Hematopoietic multipotent progenitor cell treated with erythropoietin and hydrocortisone succinate and interleukin-3 and kit ligand, for 8 days (in vitro differentiated cells): ENCODE measurements at places on chromosomes 5 and 9.

- DNase-seq = peak; percentile 12
Measured at GRCh38 chr9:69120380-69121154, 53.5 kb upstream of the TJP2 start.

DNA sequence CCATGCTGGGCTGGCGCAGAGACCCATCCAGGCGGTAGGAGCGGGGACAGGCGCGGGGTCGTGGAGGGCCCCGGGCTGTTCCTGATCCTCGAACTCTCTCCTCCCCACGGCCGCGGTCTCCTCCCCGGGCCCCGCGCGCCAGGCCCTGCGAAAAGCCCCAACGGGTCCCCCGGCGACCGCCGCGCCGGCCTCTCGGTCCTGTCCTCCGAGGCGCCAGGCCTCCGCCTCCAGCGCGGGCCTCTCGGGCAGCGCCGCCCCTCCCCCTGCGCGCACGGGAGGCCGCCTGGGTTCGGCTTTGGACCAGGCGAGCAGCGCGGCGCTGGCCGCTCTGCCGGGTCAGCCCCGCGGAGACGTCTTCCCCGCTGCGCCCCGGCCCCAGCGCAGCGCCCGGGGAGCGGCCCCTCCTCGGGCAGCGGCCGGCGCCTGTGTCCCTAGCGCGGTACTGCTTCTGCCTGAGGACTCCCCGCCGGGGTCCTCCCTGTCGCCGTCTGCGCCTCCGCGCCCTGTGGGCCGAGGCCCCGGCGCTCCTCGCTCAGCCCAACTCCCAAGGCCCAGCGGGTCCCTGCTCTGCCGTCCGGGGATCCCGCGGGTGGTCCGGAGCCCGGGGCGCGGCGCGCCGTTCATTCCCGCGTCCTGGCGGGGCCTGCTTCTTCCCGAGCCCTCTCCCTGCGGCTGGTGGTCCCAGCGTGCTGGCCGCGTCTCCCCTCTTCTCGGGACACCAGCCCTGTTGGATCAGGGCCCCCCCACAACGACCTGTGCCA is 13.4 kb downstream of the COL23A1 start:
- no peak for DNase-seq

- DNase-seq = no peak
Measured at GRCh38 chr5:147432323-147432722, 77.5 kb downstream of the DPYSL3 start.

- DNase-seq = no peak
Measured at GRCh38 chr9:111099199-111100008, 61.1 kb upstream of the LPAR1 start.

- DNase-seq = no peak
Measured at GRCh38 chr9:35423499-35423898, 66.4 kb upstream of the RUSC2 start.

DNA sequence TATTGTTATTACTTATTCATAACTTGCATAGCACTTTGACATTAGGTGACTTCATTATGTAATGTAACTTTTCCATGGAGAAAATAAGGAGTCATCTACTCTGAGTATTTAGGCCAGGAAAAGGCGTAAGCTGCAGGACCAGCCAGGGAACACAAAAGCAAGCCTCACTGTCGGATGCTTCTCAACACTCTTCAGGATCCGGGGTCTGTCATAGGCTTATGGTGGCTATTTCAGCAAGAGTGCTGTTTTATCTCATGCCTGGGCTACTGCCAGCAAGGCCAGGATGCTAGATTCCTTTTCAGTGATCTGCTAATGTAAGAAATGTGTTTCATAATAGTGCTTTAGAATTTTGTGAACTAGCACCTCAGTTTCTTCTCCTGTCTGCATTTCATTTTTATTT is 162.4 kb downstream of the CHSY3 start:
- DNase-seq = no peak

DNA sequence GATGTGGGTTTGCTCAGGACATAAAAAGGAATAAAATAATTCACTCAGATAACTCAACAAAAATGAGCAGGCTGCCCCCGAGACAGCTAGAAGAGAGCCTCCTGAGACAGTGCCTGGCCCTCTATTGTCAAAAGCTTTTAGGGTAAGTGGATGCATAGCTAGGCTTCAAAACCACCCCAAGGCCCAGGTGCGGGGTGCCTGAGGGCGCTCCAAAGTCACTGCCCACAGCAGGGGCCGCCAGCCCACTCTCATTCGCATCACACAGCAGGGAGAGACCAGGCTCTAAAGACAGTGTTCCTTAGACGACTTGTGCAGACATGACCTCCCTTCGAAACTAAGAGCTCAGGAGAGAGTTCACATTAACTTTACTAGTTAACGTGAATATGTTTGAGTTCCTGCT is 271.5 kb downstream of the FSTL4 start:
- DNase-seq = no peak

DNA sequence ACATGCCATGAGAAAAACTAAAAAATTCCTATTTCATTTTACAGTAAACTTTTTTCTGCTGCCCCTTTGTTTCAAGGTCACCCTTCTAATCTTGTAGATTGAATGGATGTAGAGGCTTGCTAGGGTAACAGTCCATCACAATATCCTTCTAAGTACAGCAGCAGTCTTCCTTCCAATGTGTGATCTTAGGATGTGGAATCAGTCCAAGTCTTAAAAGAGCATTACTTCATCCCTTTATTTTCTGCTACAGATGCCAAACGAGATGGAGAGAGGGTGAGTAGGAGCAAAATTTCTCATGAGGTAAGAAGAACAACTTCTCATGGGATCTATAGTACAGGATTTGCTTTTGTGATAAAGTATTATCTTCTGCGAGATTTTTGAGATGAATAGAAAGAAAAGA is 704 bp upstream of the IL33 start:
- no peak for DNase-seq

DNA sequence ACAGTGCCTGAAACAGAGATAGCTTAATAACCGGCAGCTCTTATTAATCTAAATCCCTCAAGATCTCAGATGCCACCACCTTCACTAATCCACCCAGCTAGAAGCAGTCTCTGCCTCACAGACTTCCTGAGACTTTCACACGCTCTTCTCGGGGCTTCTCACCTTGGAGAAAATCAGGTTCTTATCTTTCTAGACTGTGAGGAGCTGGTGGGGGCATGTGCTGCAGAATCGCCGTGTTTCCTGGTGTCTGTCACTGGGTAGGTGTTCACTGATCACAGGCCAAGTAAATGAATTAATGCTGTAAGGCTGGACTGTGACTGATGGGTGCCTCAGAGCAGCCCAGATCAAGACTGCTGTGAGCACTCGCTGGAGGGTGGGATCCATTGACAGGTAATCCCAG is 101.7 kb downstream of the PSD2 start:
- DNase-seq = no peak

DNA sequence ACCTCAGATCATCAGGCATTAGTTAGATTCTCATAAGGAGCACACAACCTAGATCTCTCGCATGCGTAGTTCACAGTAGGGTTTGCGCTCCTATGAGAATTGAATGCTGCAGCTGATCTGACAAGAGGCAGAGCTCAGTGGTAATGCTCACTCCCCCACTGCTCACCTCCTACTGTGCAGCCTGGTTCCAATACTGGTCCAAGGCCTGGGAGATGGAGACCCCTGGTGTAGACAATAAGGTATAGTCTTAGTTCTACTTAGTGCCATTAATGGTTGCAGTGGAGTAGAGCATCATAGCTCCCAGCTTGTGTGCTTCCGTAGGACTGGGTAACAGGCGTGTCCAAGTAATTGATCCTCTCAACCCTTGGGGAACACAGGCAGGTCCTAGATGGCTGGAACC is 70.4 kb upstream of the ANKRD55 start:
- peak; percentile 66 for DNase-seq

- DNase-seq = no peak
Measured at GRCh38 chr5:120518581-120518980, 54.5 kb downstream of the PRR16 start.

- DNase-seq = no peak
Measured at GRCh38 chr5:138028971-138029365, 3.9 kb downstream of the FAM13B start.

- DNase-seq = no peak
Measured at GRCh38 chr9:1273859-1274258, 223.7 kb downstream of the DMRT2 start.

DNA sequence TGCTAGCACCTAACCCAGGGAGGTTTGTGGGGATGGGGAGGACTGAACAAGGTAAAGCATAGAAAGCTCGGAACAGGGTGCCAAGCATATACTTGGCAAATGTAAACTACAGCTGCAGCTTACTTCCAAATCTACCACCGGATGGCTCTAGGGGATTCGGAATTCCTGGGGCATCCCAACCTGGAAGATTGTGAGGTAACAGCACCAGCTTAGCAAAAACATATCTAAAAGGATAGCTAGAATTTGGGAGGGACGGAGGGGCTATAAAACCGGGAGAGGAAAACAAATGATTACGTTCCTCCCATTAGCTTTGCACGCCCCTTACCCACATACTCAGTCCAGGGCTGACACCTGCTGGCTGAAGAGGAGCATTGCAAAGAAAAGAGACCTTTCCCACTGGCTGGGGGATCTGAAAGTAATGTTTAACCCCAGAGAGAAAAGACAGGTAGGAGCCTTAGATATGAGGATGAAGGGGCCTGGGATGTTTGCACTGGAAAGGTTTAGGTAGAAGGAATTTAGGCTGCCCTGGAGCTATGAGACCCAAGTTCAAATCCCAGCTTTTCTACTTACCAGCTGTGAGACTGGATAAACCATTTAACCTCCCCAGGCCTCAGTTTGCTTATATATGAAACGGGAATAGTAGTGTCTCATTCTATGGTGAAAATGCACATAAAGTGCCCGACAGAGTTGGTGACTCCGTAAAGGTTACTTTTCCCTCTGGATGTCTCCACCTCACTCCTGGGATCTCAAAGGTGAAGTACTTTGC is 73.6 kb downstream of the FAM114A2 start:
- peak; percentile 79 for DNase-seq

DNA sequence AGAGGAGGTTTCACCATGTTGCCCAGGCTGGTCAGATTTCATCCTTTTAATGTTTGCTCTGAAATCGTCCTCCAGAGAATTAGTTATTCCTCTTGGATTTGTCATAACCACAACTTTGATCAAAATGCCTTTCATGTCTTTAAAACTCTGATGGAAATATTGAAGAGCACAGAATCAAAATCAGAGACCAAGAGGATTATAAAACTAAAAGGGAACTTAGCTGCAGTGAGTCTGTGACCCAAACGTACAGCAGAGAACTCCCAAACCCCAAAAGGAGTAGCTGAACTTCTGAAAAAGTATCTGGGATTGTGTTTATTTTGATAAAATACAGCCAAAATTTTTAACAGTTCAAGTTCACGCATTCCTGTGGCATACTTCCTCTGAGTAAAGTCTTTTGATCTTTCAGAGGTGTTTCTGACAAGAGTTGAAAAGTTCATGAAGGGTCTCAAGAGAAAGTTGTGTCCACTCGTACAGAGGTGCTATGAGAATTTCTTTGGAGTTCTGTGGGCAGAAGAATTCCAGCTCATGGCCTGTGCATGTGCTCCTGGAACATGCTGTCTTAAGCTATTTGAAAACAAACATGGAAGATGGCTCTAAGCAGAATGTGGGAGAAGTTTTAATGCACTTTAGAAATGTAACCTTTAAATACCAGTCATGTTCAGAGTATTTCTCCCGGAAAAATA is 124.0 kb downstream of the ESM1 start:
- no peak for DNase-seq

DNA sequence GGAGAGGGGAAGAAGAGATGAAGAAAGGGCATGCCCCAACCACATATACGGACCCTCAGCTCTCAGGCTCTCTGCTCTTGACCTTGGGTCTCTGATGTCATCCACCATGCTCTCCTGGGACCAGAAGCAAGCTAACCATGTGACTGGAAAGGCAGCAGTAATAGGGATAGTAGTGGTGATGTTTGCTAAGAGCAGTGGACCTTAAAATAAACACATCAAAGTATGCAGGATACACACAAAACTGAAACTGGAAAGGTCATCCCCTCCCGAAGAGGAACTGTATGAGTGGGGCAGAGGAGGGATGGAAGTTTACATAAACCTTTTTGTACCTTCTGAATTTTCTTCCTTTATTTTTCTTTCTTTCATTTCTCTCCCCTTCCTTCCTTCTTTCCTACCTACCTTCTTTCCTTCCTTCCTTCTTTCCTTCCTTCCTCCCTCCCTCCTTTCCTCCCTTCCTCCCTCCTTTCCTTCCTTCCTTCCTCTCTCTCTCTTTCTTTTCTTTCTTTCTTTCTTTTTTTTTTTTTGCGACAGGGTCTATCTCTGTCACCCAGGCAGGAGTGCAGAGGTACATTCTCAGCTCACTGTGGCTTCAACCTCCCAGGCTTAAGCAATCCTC is 8.1 kb upstream of the PTPN3 start:
- no peak for DNase-seq

DNA sequence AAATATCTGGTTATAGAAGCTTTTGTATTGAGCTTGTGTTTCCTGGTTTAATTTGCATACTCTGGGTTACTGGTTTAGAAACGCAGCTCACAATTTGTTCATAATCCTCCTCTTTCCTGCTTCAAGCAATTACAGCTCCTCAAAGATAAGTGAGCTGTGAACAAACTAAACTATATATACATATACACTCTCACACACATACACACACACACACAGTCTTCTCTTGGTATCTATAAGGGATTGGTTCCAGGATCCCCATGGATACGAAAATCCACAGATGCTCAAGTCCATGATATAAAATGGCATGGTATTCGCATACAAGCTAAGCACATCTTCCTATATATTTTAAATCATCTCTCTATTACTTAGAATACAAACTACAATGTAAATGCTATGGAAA is 510.9 kb upstream of the CDH18 start:
- DNase-seq = no peak

- DNase-seq = no peak
Measured at GRCh38 chr9:82549174-82549821, 513.6 kb downstream of the RASEF start.

DNA sequence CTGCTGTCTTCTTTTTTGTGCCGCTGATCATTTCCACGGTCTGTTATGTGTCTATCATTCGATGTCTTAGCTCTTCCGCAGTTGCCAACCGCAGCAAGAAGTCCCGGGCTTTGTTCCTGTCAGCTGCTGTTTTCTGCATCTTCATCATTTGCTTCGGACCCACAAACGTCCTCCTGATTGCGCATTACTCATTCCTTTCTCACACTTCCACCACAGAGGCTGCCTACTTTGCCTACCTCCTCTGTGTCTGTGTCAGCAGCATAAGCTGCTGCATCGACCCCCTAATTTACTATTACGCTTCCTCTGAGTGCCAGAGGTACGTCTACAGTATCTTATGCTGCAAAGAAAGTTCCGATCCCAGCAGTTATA is 17.1 kb downstream of the F2R start:
- no peak for DNase-seq
